ENCODE measurements at places on chromosomes 7 and 10. TPM values are rescaled to one million over a fixed set of nuclear protein-coding genes. Genes with fewer than 3 reads are reported as not detected.

DNA sequence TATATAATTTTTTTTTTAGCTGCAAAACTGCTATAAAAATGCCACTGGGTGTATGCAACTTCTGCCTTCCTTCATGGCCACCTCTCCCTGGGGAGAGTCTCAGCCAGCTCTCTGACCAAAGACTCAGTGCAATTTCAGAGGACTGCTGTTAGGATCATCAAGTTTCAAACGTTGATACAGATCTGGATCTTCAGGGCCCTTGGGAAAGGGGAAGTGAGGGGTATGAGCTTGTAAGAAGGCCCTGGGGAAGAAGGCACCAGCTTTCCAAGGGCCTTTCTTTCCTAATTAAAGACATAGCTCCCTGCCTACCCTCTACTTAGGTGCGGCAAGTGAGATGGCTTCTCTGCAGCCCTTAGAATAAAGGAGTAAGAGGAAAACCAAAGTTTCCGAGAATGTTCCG lies 130.4 kb downstream of the CUL2 start:
- DNase-seq: no peak

GRCh38 chr7:12884033-12884432 lies 196.6 kb downstream of the ARL4A start:
- DNase-seq: no peak

- no peak for DNase-seq
Observed at GRCh38 chr7:47538846-47539311, 43.0 kb downstream of the TNS3 start.

The RBM20 gene
- total RNA-seq: 2.0 TPM

The RPEL1 gene
- 0.20 TPM for total RNA-seq

All from lung microvascular endothelial cell (primary cell).